ENCODE measurements at places on chromosomes 4 and X.

DNA sequence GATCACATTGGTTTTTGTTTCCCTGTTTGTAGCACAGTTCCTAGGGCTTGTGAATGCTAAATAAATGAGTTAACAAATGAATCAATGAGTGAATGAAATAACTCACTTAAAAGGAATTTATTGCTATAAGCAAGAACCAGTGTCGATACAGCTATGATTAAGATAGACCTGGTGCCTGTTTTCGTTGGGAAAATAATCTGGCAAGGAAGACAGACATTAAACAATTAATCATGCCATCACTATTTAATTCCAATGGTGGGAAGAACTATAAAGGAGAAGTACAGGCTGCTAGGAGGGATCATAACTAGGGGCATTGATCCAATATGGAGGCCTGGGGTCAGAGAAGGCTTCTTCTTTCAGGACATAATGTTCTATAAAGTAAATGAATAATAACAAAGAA lies 4.5 kb upstream of the CBR4 start:
- no peak for DNase-seq

- DNase-seq = no peak
These were observed 332.9 kb downstream of the RAB28 start for GRCh38 chr4:13151194-13151593.

GRCh38 chrX:150329868-150330267 lies 33.2 kb upstream of the MAMLD1 start:
- DNase-seq = no peak

- DNase-seq = peak; percentile 25
These were observed 545.2 kb downstream of the C4orf33 start for GRCh38 chr4:129641179-129641578.

- DNase-seq = no peak
These were observed 41.6 kb upstream of the ACSL4 start for GRCh38 chrX:109774706-109775105.

DNA sequence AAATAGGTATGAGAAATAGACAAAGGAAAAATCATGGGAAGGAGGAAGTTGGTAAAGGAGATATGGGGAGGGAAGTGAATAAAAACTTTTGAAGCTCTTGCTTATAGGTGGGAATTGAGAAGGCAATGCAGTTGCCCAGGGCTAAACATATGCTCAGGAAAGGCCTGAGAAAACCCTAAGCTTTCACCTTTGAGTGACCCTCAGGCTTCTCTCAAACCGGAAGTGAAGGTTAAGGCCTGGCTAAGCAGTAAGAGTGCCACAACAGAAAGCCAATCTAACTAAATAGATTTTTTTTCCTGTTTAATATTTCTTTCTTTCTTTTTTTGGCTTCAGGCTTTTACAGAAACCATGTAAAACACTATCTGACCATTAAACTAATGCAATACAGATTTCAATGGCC lies 69.5 kb upstream of the GABRA3 start:
- DNase-seq = no peak

GRCh38 chr4:19401301-19402080 lies 850.2 kb upstream of the SLIT2 start:
- DNase-seq = no peak
